ENCODE measurements at places on chromosomes 5 and 9.
A peak's percentile ranks its signal among the peaks of the same experiment; 100 is the strongest.

GRCh38 chr9:121768416-121769015 lies 117.1 kb downstream of the DAB2IP start:
- DNase-seq: no peak

DNA sequence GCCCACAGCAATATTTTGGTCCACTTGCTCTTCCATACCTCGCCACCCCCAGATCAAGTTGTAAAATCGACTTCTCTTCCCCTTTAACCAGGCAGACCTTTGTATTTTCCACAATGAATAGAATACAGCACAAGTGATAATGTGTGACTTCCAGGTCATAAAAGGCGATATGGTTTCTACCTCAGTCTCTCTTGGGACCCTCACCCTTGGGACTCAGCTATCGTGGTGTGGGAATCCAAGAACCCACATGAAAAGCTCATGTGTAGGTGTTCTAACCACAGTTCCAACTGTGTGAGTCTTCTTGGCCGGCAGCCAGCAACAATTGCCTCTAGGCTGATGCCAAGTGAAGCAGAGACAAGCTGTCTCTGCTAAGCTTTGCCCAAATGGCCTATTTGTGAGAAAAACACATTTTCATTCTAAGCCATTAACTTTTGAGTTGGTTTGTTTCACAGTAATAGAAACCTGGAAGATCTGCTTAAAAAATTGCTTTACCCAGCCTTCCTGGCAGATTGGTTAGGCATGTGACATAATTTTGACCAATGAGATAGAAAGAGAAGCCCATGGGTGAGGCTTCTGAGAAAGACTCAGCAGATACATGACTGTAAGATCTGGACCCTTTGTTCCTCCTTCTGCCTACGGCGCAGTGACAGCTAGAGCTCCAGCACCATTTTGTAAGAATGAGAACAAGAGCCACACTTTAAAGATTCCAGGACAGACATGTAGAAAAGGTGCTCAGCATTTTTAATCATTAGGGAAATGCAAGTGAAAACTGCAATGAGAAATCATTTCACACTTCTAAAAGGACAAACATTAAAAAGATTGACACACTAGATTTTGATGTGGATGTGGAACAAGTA lies 18.3 kb upstream of the MLLT3 start:
- DNase-seq: peak; percentile 36

DNA sequence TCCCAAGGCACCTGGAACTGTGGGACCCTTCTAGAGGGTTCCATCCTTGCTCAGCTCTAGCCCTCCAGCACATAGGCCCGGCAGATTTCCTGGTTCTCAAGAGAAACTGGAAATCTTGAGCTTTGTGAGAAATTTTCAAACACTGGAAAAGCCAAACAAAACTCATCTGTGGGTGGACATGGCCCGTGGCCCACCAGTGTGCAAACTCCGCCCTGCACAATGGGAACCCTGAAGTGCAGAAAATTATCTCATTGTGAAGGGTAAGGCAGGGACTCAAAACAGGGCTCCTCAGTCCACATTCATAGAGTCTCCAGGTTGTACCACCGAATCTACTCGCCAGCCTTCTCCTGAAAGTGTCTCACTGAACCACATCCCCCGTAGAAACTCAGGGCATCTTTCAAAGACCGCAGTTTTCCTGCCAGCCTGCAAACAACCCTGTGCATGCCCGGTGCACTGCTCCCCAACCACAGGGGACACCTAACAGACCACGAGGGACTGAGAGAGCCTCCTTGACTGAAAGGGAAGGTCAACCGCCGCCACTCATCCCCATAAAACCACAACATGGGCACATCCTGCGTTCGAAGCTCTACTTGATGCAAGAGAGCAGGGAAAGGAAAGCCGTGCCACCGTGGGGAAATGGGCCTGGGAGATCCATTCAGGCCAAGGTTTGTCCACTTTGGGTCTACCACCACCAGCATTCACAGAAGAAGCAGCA lies 18.1 kb downstream of the ADAMTS2 start:
- DNase-seq: no peak

DNA sequence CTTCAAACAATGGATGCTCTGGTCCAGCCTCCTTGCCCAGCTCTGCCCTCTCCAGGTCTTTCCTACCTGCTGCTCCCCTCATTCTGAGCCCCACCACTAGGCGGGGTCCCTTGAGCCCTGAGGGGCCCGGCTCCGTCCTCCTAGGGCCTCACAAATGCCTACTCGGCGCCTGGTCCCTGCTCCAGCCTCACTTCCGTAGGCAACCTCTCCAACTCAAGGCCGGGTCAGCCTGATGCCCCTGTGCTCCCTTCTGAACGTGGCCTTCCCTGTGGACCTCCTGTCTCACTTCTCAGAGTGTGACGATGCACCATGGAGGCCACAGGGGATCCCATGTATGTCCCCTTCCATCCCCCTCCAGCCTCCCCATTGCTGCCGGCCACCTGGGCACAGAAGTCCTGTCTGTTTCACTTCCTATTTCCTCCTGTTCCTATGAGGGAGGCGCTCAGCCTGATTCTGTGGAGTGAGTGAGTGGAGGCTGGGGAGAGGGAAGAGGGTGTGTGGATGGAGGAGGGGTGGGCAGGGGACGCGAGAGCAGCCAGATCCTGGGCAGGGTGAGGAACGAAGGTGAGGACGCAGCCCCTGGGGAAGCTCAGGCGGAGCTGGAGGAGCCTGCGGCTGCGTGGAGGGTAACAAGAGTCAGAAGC lies 127.2 kb upstream of the FAM120A start:
- DNase-seq: no peak

- no peak for DNase-seq
Observed at GRCh38 chr5:645421-645820, 33.3 kb downstream of the CEP72 start.

GRCh38 chr9:131500939-131501541 lies 1.7 kb upstream of the POMT1 start:
- peak; percentile 43 for DNase-seq

GRCh38 chr9:17775656-17776055 lies 196.8 kb downstream of the SH3GL2 start:
- DNase-seq: no peak

DNA sequence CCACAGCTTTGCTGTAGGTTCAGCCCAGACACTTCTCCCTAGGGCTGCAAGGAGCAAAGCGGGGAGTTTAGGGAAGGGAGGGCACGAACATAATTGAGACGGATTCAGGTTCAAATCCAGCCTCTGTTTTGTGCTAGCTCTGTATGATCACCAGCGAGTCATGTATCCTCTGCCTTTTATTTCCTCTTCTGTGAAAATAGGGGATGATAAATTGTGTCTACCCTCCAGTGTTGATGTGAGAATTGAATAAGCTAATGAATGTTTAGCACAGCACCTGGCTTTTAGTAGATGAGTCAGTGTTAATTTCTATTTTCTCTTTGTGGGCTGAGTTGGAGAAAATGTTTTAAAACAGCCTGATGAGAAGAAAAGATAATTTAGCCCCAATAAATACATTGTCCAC lies 6.2 kb downstream of the MLANA start:
- no peak for DNase-seq

DNA sequence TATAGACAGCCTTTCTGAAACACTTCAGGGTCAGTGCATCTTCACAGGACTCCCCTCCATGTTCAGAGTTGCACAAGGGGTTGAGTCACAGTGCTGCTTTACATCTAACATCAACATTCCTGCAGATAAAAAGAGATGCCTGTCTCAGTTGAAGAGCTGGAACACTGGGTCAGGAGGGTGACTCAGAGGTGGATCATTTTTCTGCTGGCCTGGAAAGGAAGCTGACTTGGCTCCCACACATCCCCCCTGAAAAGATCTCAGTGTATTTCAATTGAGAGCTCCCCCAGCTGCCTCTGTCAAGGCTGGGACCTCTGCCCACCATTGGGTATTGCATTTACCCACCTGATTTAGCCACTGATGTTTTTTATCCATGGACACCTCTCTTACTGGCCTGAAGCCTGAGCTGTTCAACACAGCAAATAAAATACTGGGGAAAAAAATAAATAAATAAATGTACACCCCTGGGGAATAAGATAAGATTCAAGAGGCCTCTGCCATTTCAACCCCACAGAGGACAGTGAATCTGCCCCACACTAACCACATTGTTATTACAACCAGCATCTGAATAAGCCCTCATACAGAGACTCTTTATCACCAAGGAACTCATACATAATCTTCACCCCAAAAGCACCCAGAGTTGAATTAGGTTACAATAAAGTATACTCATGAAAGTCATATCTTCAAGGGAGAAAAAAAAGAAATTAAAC lies 716.4 kb downstream of the SEMA5A start:
- peak; percentile 99 for DNase-seq

GRCh38 chr9:128972956-128973355 lies 25.5 kb downstream of the NUP188 start:
- DNase-seq: peak; percentile 45
